ENCODE measurements at places on chromosomes 12 and 14.

DNA sequence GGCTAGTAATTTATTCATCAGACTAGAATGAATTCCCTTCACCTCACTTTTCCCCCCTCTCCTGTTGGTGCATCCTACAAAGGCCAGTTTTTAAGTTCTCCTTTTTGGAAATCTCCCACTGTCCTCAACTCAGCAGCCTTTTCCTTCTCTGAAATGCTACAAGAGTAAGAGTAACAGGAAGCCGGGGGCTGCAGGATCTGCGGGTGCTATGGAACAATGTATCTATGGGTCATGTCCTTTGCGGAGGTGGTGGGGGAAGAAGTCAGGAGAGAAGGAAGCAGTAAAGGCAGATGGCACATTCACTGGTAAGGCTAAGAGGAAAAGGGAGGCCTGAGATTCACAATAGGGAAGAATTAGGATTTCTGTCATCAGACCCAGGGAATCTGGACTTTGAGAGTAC, 22.2 kb upstream of the TESC start:
- DNase-seq = no peak

DNA sequence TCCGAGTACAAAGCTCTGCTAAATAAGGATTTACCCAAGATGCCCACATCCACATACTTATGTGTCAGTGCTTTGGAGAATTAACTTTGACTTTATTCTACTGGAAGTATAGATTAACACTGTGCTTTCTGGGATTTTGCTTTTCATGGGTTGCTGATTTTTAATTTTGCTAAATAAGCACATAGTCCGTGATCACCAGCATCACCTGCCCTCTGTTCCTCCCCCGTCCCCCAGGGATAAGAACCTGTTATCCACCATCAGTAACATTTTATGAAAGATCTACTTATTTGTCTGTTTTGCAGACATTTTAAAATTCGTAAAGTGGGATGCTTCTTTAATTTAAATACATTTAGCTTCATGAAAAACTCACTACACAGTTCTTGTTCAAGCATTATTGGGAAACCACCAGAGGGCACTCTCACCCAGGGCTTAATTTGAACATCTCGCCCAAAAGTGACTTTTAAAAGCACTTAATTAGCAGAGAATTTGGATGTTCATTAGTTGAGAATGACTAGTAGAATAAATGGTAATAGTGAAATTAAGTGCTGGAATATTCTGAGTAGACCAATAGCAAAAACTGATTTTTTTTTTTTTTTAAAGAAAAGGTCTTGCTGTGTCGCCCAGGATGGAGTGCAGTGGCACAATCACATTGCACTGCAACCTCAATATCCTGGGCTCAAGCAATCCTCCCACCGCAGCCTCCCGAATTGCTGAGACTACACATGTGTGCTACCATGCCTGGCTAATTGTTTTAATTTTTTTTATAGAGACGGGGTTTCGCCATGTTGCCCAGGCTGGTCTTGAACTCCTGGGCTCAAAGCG, 35.7 kb downstream of the MRPL42 start:
- DNase-seq = peak; percentile 3

GRCh38 chr12:113184900-113185179, 438 bp downstream of the DDX54 start:
- peak; percentile 56 for DNase-seq

GRCh38 chr14:90644882-90645281, 171.3 kb downstream of the TTC7B start:
- DNase-seq = no peak

DNA sequence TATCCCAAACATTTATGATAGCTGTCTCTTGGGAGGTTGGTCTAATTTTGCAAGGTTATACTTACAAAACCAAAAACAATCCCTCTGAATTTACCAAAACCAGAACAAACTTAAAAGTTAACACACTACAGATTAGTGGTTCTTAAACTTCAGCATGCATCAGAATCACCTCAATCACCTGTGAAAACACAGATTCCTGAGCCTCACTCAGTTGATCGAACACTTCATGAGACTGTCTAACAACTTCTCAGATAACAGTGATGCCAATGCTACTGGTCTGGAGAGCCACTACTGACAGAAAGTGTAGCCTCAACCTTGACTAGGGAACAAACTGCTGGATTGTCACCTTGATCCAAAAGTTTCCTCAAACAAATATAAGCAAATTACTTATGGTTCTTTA, 44.2 kb downstream of the ATP2B1 start:
- DNase-seq = no peak

- peak; percentile 21 for DNase-seq
Observed at GRCh38 chr12:87804386-87804785, 224.8 kb downstream of the C12orf50 start.
